ENCODE measurements at places on chromosomes 3 and 15. TPM values are rescaled to one million over a fixed set of nuclear protein-coding genes. Genes with fewer than 3 reads are reported as not detected.
A peak's percentile ranks its signal among the peaks of the same experiment; 100 is the strongest.

GRCh38 chr15:53512029-53512428, 247.4 kb downstream of the WDR72 start:
- H3K36me3 ChIP-seq, result no peaks in the 10 kb centered on the region
- H3K27me3 ChIP-seq, result no peaks in the 10 kb centered on the region
- no peak overlapping the region for H3K27ac ChIP-seq
- no peaks in the 10 kb centered on the region for H3K4me1 ChIP-seq
- H3K4me3 ChIP-seq, result no peak overlapping the region

Gene AADACL2
- not detected for total RNA-seq

GRCh38 chr3:168002786-168003368, 92.8 kb downstream of the GOLIM4 start:
- H3K4me1 ChIP-seq, result no peaks in the 10 kb centered on the region
- no peak overlapping the region for H3K27ac ChIP-seq
- no peak for DNase-seq
- H3K36me3 ChIP-seq, result no peaks in the 10 kb centered on the region
- no peaks in the 10 kb centered on the region for H3K27me3 ChIP-seq

Gene DYNLT2B
- 14.9 TPM for total RNA-seq

DNA sequence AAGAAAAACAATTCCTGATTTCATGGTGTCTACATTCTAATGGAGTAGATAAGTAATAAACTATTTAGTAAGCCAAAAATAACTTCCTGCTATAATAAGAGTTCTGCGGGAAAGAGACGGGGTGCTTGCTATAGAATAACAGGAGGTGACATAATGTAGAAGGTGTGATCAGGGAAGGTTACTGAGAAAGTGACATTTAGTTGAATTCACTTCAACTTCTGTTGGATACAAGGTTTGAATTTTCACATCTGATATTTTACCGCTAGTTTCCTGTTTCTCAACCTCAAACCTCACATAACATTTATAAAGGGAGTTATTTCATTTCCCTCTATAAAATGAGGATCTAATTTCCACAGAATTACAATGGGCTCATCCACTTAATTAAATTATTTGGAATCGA, 102.3 kb upstream of the GBE1 start:
- no peaks in the 10 kb centered on the region for H3K4me1 ChIP-seq
- no peak for DNase-seq
- H3K4me3 ChIP-seq, result no peak overlapping the region

Gene DMXL2
- 73.9 TPM for total RNA-seq

DNA sequence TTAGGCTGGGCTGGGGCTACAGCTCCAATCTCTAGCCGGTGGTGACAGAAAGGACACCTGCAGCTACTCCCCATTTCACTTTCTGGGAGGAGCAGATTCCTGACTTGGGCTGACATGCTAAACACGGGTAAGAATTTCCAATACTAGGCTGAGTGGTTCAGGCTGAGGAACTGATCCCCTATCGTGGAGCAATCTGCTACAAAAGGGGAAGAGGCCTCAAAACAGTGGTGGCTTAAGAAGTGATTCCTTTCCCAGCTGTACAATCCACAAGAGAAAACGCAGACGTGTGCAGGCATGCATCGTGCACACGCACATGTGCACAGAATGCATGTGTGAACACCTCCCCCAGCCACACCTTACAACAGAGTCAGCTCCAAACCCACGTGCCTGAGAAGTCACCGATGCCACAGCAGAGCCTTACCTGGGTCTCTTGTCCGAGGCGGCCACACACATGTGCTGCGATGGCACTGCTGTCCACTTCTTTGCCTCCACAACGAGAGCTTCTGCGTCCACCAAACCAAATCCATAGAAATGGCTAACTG, 86.7 kb upstream of the SNRPA1 start:
- no peaks in the 10 kb centered on the region for H3K36me3 ChIP-seq
- no peaks in the 10 kb centered on the region for H3K4me1 ChIP-seq
- no peak overlapping the region for H3K4me3 ChIP-seq
- no peak overlapping the region for H3K27ac ChIP-seq
- H3K27me3 ChIP-seq, result no peaks in the 10 kb centered on the region

DNA sequence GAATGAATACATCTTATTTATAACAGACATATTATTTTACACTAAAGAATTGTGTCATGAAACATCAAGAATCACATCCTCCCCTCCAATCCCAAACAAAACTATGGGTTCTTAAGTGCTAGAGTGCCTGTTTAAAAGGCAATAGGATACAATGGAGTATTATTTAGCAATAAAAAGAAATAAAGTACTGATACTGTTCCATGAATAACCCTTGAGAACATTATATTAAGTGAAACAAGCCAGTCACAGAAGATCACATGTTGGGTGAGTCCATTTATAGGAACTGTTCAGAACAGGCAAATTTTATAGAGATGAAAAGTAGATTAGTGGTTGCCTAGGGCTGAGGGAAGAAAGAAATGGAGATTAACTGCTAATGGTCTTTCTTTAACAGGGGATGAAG, 86.5 kb downstream of the ANKRD28 start:
- H3K27ac ChIP-seq, result no peak overlapping the region
- H3K4me3 ChIP-seq, result no peak overlapping the region
- no peaks in the 10 kb centered on the region for H3K4me1 ChIP-seq
- peaks cover 3% of the 10 kb centered on the region for H3K36me3 ChIP-seq
- no peaks in the 10 kb centered on the region for H3K27me3 ChIP-seq
- no peak for DNase-seq

GRCh38 chr3:27503526-27503925, 19.3 kb upstream of the SLC4A7 start:
- H3K4me1 ChIP-seq, result no peaks in the 10 kb centered on the region
- no peak for DNase-seq
- no peak overlapping the region for H3K27ac ChIP-seq
- H3K4me3 ChIP-seq, result no peak overlapping the region

DNA sequence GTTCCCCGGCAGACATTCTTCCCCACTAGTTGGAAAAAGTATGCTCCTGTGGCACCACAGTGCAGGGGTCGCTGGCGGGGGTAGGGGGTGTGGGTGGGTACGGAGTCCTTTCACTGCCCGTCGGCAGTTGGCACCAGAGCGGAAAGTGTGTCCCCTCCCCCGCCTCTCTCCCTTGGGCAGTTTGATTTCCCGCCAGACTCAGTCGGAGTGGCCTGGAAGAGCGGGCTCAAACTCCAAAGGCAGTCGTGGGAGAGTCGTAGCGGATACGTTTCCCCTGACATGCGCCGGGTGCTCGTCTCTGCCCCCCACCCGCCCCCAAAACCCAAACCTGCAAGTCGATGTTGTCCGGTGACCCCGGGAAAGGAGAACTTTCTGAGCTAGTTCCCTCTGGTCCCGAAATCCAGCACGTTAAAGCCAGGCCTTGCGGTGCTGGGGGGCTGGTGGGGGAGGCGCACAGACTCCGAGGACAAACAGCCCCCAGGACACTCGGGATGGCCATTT, 4.4 kb upstream of the FOXB1 start:
- H3K27me3 ChIP-seq, result peaks cover 100% of the 10 kb centered on the region
- H3K4me3 ChIP-seq, result no peak overlapping the region
- H3K27ac ChIP-seq, result no peak overlapping the region
- DNase-seq, result no peak

Gene DUOXA1
- 1.0 TPM for total RNA-seq

Gene GNB4
- total RNA-seq, result 23.8 TPM

Gene SERINC4
- total RNA-seq, result not detected

GRCh38 chr15:78389738-78390137, 48.3 kb upstream of the IREB2 start:
- peak overlapping the region; percentile 58 for H3K27ac ChIP-seq
- DNase-seq, result no peak
- H3K4me1 ChIP-seq, result no peaks in the 10 kb centered on the region
- no peaks in the 10 kb centered on the region for H3K27me3 ChIP-seq
- no peaks in the 10 kb centered on the region for H3K36me3 ChIP-seq

DNA sequence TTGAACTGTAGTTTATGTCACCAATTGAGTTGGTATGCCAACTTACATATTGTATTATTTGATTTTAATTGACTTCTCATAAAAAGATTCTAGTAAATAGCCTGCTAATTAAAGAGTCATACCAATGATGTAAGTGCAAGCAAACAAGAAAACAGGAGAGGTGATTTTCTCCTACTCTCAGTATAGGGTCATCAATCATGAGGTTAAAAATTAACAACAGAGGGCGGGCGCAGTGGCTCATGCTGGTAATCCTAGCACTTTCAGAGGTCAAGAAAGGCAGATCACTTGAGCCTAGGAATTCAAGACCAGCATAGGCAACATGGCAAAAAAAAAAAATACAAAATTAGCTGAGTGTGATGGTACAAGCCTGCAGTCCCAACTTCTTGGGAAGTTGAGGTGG, 108.7 kb downstream of the MYO9A start:
- DNase-seq, result no peak
- no peak overlapping the region for H3K4me3 ChIP-seq
- H3K27me3 ChIP-seq, result no peaks in the 10 kb centered on the region
- H3K27ac ChIP-seq, result no peak overlapping the region
- no peaks in the 10 kb centered on the region for H3K4me1 ChIP-seq
- peaks cover 7% of the 10 kb centered on the region for H3K36me3 ChIP-seq

Gene STAB1
- total RNA-seq, result 149 TPM

GRCh38 chr3:64266983-64267382, 41.7 kb upstream of the PRICKLE2 start:
- DNase-seq, result no peak
- H3K27me3 ChIP-seq, result no peaks in the 10 kb centered on the region
- peak overlapping the region; percentile 75 for H3K4me3 ChIP-seq
- peaks cover 10% of the 10 kb centered on the region for H3K4me1 ChIP-seq
- no peaks in the 10 kb centered on the region for H3K36me3 ChIP-seq
